ENCODE measurements at places on chromosomes 5 and 9.
A peak's percentile ranks its signal among the peaks of the same experiment; 100 is the strongest.

DNA sequence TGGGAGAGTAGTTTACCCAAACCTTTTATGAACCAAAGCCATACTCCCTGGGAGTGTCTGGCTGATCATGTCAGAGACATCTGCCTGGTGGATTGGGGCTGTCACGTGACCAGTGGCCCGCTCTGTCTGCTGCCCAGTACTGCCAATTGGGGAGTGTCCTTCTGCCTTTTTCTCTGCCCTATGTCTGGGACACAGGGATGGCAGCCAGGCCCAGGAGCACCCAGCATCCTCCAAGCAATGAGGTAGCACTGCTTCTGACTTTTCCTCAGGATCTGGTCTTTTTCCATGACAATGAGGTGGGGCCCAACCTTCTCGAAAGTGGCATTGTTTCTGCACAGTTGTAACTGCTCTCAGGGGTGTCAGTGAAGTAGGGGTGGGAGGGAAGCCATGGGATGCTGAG lies 21.8 kb downstream of the DAPK1 start:
- DNase-seq, result no peak

GRCh38 chr9:107175041-107175440 lies 108.0 kb upstream of the RAD23B start:
- DNase-seq, result no peak

DNA sequence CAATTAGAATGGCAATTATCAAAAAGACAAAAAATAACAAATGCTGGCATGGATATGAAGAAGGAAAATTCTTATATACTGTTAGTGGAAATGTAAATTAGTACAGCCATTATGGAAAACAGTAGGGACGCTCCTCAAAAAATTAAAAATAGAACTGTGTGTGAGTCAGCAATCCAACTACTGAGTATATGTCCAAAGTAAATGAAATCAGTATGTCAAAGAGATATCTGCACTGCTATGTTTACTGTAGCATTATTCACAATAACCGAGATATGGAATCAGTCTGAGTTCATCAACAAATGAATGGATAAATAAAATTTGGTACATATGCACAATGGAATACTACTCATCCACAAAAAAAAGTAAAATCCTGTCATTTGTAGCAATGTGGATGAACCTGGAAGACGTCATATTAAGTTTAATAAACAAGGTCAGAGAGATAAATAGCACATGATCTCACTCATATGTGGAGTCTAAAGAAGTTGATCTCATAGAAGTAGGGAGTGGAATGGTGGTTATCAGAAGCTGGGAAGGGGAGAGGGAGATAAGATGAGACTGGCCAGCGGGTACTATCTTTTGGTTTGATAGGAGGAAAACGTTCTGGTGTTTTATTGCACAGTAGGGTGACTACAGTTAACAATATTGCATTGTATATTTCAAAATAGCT lies 16.6 kb upstream of the SHC3 start:
- no peak for DNase-seq

GRCh38 chr9:120481248-120481647 lies 98.7 kb downstream of the CDK5RAP2 start:
- DNase-seq, result no peak

- no peak for DNase-seq
Measured at GRCh38 chr5:176810687-176811501, 535 bp downstream of the UNC5A start.

GRCh38 chr5:116766470-116766947 lies 191.9 kb upstream of the SEMA6A start:
- DNase-seq, result no peak

- no peak for DNase-seq
Measured at GRCh38 chr5:81848362-81848880, 97.5 kb upstream of the SSBP2 start.

GRCh38 chr9:131721076-131721475 lies 18.8 kb downstream of the RAPGEF1 start:
- no peak for DNase-seq

DNA sequence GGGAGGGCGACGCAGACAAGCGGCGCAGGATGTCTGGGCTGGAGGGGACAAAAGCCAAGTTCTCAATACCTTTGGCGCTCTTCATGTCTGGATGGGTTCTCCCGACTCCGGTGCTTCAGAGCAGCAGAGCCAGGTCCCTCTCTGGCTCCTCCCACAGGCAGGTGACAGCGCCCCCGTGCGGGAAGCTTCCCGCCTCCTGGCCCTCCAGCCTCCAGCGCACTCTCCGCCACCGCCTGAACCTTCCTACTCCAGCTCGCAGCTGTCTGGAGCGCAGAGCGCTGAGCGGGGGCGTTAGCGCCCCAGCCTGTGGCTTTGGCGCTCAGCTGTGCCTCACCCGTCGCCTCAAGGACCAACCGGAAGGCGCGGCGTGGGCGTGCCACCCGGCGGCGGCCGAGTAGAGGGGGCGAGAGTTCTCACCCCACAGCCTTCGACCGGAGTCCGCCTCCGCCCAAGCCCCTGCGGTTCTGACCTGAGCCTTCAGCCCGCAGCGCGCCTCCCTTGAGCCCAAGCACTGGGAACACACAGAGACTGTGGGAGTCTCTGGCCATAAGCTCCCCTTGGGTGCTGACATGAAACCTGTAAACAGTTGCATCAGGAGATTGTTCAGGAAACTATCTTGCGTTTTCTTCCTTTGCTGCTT lies at the start of gene SLCO4C1:
TSS of gene SLCO4C1 (minus strand) at position 107 of the 640 bp plus-strand sequence. CDS start at position 85, 22 bp downstream.
- peak; percentile 60 for DNase-seq

GRCh38 chr9:130396581-130396980 lies 48.2 kb upstream of the ASS1 start:
- no peak for DNase-seq

DNA sequence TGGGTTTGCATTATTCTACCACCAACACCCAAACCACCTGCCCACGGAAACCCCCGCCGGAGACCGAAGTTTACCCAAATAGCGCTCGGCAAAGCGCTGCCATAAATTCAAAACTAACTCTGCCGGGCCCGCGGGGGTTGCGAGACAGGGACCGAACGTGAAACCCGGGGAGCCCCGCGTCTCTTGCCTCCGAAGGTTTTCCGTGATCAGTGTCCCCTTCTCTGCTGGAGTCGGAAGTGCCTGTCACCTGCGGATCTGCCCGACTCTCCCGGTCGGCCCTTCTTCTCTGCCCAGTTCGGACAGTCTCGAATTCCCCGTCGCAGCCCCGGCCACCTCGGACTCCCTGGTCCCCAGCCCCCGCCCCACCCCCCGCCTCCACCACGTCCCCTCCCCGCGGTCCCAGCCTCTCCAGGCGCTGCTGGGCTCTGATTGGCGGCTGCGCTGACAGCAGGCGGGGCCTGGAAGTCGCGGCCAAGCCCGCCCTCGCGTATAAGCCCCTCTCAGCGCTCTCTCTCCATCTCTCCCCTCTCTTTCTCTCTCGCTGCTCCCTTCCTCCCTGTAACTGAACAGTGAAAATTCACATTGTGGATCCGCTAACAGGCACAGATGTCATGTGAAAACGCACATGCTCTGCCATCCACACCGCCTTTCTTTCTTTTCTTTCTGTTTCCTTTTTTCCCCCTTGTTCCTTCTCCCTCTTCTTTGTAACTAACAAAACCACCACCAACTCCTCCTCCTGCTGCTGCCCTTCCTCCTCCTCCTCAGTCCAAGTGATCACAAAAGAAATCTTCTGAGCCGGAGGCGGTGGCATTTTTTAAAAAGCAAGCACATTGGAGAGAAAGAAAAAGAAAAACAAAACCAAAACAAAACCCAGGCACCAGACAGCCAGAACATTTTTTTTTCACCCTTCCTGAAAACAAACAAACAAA lies at the start of gene RORB:
TSS of gene RORB (plus strand) at position 517 of the 929 bp plus-strand sequence. CDS start 642 bp downstream, outside the sequence.
- DNase-seq, result no peak

GRCh38 chr5:65047948-65048690 lies 279.4 kb downstream of the CWC27 start:
- DNase-seq, result no peak

GRCh38 chr9:97848215-97848479 lies 4.9 kb upstream of the FOXE1 start:
- no peak for DNase-seq

DNA sequence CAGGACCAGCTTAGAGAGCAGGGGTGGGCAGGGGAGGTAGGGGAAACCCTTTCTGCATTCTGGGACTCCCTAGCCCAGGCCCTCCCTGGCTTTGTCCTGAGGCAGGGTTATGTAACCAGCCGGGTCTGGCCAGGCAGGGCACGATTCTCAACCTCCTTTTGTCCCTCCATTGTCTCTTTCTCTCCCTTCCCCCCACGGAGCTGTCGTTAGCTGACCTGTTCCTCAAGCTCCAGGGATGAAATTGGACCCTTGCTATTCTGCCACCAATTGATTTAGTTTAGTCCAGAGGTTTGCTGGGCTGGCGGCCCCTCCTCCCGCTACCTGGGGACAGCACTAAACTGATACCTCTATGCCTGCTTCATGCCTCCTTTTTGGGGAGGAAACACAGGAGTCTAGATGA lies 9.4 kb upstream of the NDST1 start:
- DNase-seq, result no peak

DNA sequence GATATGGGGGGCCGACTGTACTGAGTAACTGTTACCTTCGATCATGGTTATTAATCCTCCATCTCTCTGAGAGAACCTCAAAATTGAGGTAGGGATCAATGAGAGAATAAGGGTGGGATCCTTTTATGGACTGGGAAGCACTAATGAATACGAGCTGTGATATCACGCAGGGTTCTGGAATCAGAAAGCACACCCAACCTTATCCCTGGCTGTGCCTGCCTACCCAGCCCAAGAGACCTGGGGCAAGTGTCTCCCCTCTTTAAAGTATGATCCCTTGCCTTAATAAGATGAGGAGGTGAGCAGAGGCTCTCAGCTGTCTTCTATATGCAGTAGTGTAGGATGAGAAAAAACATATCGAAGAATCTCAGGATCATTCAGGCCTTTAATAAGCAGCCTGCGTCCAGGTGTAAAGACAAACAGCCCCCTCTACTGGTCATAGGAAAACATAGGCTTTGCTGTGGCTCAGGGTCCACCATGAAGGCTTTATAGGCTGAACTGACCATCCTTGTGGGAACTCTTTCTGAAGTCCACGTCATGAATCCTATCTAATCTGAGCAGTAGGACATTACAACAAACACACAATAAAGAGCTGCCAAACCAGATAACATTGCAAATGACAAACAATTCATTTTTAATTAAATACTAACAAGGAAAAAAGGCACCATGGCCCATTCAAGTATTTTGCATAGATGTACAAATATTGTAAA lies 16.8 kb downstream of the NIPAL4 start:
- DNase-seq, result no peak

GRCh38 chr5:56145511-56145910 lies 87.6 kb downstream of the ANKRD55 start:
- no peak for DNase-seq

- no peak for DNase-seq
Measured at GRCh38 chr9:2012347-2012746, 2.8 kb upstream of the SMARCA2 start.

DNA sequence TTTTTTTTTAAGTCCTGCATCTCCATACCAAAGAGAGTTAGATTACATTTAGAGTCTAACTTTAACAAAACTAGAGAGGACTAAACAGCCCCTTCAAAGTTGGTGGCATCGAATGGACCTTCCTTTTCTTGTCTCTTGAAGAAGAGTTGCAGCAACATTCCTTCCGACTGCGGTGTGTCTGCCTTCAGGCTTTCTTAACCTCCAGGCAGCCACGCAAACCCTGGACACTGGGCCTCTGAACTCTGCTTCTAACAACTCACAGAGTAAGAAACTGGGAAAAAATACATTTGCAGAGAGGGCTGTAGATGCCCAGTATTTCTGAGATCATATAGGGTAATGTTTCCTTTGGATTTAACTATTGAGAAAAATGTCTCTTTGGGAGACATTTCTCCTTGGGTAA lies 120.5 kb upstream of the MAST4 start:
- no peak for DNase-seq

DNA sequence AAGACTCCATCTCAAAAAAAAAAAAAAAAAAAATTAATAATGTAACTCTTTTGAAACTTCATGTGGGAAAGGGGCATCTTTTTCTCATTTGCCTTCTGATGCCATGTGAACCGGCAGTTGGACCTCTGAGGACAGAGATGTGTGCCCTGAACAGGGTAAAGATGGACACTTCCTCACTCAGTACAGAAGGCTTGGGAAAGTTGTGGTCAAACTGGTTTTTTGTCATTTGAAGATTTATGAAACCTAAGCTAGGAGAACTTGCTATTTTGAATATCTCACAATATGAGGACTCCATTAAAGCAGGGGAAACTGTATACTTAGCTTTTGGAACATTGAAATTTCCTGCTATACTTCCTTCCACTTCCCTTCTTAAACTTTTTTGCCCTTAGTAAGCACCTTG lies 147.5 kb upstream of the ALDH1B1 start:
- DNase-seq, result no peak

GRCh38 chr5:66021585-66021984 lies 95.2 kb downstream of the ERBIN start:
- no peak for DNase-seq

GRCh38 chr9:135903358-135903656 lies 4.0 kb downstream of the CAMSAP1 start:
- no peak for DNase-seq

- DNase-seq, result no peak
Measured at GRCh38 chr9:31597977-31598376, 786.5 kb upstream of the ACO1 start.

DNA sequence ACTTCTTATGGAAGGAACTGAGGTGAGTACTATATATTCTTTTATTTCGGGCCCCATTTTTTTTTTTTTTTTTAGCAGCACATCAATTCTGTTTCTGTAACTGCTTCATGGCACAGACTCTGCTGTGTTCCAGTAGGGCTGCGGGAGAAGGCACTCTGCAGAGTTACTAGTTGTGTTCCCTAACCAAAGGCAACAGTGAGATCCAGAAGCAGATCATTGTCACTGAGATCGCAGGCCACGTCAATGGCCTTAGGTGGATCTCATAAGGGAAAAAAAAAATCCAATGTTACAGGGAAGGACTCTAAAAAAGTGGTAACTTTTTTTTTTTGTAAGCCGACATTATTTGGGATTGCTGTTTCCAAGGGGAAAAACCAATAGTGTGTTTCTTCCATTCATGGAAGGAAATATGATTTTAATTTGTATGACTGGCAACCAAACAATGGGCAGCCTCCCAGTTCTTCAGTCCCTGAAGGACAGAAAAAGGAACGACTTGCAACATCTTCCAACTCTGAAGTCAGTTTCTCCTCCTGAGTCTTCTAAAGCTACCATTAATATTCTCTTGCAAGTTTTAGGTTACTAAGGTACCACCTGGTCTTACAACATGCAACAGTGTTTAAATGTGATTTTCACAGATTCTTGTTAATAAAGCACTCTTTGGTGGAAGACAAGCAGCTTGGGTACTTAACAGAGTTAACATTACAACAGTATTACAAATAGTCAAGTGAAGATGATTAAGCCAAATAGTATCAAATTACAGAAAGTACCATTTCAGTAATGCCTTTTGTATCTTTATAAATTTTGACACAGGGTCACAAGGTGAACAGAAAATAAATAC lies 52.8 kb downstream of the HABP4 start:
- DNase-seq, result no peak
